ENCODE measurements at places on chromosomes 7 and 10.

DNA sequence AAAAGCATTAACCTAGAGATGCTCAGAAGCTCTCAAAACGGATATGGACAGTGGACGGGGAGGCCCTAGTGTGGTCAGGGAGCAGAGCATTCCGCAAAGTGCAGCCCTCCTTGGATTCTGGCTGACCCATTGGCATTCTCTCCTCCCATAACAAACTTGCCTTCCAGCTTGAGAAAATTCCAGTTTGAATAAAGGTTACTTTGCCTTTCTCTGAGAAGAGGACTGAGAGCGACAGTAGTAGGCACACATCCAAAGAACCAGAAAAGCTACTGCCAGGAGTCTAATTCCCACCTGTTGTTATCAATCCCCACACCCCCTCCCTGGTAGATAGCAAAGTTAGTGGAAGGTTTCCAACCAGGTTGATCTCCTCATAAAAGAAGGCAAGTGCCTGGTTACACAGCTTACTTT is 84.7 kb upstream of the TRIL start:
- no peak for DNase-seq

DNA sequence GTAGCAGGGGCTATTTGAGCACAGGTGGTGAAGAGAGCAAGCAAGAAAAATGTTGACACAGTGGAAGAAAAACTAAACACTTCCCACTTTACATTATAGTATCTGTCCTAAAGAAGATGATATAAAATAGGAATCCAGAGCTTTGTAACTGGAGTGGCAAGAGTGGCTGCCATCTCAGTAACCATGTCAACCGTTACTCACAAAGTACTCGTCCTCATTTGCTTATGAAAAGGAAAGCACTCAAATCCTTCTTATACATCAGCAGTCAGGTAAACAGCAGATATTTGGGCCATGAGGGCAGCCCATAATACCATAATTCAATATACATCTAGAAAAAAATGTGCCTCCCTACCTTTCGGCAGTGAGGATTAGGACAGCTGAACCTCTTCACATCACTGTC is 70.1 kb downstream of the RNF216 start:
- DNase-seq, result no peak

GRCh38 chr7:32253299-32253698 is 183.1 kb upstream of the PDE1C start:
- no peak for DNase-seq

- DNase-seq, result no peak
Measured at GRCh38 chr7:74104702-74105101, 21.1 kb downstream of the LIMK1 start.

DNA sequence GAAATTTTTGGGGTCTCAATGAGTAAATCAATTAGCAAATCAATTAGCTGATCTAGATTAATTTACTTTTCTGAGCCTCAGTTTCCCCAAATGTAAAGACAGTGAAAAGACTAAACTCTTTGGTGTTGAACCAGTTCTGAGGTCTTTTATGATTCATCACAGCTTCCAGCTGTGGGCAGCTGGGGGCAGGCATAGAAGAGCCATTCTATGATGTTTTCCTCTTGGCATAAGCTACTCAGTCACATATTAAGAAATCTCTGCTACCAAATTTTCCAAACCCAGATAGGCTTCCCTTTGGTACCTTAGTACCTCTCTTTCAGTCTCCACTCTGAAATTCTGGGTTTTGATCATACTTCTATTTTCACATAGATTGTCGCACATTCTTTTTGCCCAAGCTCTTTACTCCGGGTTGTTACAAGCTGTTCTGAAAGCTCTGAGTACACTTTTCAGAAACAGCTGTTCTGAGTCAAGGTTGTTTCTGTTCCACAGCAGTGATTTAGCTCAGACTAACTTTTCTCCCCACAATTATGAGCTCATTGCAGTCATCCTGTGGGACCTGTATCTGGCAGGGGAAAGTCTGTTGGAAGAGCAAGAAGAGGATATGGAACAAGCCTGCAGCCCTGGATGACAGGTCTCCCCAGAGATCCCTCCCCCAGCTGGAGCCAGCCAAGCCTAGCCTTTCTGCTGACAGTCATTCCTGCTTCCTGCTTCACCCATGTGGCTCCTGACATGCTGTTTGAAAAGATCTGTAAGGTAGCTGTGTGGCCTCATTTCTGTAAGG is 599.6 kb upstream of the GHITM start:
- no peak for DNase-seq

DNA sequence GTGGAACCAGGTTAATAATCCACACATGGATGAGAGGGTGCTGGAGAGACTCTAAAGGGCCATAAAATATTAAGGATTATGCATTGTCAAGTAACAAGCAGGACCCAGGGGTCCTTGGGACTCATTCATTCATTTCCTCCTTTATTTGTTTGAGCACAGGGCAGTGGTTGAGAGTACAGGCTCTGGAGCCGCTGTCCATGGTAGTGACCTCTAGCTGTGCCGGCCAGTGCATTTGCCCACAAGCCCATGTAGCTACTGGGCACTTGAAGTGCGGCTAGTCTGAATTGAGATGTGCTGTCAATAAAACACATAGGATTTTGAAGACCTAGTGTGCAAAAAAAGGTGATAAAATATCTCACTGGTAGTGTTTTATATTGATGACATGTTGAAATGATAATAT is 137.6 kb downstream of the C10orf105 start:
- no peak for DNase-seq

GRCh38 chr10:7587168-7587864 is 79.5 kb downstream of the ITIH5 start:
- DNase-seq, result no peak

DNA sequence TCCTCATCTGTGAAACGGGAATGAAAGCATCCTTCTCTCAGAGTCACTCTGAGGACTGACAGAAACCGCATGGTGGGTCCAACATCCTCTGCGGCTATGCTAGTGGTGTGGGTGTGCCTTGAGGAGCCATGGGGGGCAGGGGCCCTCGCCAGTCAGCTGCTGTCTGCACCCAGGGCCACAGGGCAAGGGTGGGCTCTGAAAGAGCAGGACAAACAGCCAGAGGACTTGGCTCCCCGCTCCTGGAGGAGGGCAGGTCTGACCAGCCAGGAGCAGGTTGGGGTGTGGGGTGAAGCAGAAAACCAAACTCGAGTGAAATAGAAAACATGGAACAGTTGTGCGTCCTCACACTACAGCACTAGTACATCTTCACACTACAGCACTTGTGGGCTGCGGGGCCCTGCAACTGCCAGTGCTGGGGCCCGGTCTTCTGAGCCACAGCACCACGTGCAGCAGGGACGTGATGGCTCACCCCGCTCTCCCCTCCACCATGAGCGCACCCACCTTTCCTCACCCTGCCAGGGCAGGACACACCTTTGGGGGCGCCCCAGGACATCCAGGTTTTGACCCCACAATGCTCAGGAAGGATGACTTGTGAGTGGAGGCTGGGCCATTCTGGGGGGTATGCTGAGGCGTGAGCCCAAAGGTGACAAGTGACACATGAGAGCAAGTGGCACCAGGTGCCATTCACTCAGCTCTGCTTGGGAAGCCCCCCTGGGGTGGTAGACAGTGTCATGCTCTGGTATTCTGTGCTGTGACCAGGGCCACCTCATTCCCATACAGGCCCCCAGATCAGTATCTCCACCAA is 96.1 kb upstream of the RET start:
- DNase-seq, result no peak

DNA sequence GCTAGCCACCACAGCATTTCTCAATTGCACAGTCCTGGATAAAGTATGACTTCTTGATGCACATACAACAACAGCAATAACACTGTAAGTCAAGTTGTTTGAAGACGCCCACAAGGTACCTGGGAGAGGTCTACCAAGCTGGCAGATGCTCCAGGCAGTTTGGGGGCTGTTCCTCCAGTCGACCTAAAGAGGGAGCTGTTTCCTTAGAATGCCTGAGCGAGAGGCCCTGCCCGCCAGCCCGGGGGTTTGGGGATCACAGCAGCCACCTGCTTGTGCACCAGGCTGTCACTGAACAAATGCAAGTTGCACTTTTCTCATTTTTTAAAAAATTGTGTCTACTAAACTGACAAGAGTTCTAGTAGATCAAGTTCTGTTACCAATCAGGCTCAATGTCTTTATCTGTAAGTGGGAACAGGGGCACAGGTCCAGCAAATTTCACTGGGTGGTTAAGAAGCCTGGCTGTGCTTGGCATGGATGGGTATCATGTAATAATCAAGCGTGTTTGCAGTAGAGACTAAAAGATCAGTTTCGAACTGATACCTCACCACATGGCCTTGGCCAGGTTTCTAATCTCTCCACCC is 193.8 kb upstream of the ADO start:
- peak; percentile 43 for DNase-seq

DNA sequence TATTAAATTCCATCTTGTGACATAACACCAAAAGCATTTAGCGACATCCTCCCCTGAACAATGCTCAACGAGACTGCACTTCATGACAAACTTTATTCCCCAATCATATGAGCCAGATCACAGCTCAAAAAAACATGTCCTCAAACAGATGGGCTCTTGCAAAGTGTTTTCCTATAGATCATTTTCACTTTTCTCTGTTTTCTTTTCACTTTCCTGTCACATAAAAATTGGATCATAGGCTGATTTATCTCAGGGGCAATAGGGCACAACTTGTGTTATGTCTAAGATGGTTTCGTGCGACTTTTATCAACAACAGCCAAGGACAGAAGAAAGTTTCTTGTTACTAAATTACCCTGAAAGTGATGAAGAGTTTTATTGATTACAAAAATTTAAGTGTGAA is 206.1 kb downstream of the WDR11 start:
- DNase-seq, result no peak

GRCh38 chr7:133130166-133130565 is 48.3 kb upstream of the CHCHD3 start:
- no peak for DNase-seq

- no peak for DNase-seq
Measured at GRCh38 chr10:10456856-10457255, 560.8 kb upstream of the CELF2 start.

- DNase-seq, result no peak
Measured at GRCh38 chr10:70680899-70681730, 8.8 kb downstream of the ADAMTS14 start.

DNA sequence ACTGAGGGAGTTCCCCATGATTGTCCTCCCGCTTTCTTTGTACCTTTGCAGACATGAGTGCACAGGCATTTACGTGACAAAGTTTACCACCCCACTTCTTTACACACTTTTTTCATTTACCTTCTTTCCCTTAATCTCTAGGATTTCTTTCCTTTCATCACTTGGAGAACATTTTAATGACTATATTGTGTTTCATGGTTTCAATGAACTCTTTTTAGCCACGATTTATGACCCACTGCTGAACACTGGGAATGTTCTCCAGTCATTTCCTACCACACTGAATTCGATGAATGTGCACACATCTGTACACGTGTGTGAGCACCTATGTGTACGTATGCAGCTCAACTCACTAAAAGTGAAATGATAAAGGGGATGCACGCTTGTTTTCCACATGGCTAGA is 371.7 kb upstream of the IGFBP3 start:
- DNase-seq, result no peak

DNA sequence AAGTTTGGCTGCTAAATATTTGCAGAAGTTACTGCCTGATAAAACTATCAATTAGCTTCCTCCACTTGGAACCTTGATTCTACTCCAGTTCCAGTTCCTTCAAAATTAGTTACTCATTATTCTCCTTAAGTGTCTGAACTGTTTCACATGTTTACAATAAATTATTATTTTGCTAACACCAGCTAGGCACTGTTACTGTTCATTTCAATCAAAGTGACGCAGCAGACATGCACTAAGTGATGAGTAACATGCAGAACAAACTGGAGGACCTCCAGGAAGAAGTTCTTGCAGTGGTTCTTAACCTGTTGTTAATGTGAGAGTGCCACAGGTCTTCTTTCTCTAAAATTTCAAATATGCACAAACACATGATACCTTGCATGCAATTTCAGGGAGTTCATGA is 491.8 kb upstream of the SEMA3A start:
- no peak for DNase-seq

DNA sequence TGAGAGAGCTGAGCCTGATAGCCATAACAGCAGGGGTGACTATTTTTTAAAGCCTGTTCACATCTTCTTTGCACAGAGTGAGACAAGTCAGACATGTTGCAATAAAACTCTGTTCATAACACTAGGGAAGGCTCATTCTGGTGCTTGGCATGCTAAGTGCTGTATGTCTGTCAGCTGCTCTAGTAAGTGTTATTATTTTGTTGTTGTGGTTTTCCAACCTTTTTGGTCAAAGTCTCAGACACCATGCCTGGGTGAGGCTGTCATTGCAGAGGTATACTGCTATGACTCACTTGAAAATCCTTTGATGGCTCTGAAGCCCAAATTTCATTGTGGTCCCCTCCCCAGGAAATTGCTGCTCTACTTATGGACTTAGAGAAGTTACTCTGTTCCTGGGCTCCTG is 129.7 kb downstream of the ADRA2A start:
- DNase-seq, result no peak

DNA sequence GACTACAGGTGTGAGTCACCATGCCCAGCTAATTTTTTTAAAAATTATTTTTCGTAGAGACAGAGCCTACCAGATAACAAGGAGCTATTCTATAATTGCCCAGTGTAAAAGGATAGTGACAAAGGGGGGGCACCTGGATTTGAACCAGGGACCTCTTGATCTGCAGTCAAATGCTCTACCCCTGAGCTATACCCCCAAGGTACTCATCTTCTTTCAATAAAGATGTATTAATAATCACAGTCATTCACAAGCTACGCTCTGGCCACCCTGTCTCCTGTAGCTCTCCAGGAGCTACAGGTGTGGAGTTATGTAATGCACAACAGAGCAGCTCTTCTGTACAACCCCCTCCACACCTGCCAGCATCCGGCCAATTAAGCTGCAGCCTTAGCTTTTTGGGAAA is 83.5 kb downstream of the ZNF777 start:
- DNase-seq, result no peak

DNA sequence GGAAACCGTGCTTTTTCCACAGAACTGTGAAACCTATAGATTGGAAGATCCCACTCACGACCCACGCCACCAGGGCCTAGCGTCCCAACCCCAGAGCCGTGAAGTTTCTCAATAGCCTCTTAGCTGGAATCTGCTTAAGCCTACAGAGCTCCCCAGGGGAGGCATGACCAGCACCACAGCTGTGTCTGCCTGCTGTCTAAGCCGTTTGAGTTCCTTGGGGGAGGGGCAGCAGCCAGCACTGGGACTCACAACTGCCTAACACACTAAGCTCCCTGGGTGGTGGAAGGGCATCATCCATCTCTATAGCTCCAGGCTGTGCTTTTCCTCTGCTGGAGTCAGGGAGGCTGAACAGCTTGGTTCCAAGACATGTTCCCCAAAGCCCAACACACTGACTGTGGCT is 26.0 kb upstream of the TMEM140 start:
- no peak for DNase-seq
